ENCODE measurements at places on chromosomes 7 and 10.

DNA sequence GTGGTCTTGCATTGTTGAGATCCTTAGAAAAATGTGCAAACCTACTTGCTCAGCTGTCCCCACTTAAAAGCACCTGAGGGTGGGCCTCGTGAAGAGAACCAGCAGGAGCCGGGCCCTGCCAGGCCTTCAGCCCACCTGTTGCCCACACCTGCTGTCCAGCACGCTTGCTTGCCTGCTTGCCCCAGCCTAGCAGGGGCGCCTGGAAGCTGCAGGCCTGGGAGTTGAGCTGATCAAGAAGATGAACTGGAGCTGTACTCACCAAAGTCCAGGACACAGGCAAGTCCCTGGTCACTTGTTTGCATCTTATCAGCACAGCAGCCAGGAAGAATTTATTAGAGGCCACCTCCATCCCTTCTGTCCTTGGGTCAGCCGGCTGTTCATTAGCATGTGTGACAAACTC is 23.2 kb downstream of the CYP26A1 start:
- DNase-seq: no peak

GRCh38 chr10:97640868-97641811 is 669 bp downstream of the PI4K2A start:
- peak; percentile 42 for DNase-seq

- DNase-seq: no peak
Measured at GRCh38 chr10:9274206-9274755, 1219.8 kb downstream of the GATA3 start.

GRCh38 chr7:149887311-149887710 is 13.5 kb downstream of the ATP6V0E2 start:
- DNase-seq: no peak

- no peak for DNase-seq
Measured at GRCh38 chr10:121405549-121405948, 192.7 kb downstream of the FGFR2 start.

DNA sequence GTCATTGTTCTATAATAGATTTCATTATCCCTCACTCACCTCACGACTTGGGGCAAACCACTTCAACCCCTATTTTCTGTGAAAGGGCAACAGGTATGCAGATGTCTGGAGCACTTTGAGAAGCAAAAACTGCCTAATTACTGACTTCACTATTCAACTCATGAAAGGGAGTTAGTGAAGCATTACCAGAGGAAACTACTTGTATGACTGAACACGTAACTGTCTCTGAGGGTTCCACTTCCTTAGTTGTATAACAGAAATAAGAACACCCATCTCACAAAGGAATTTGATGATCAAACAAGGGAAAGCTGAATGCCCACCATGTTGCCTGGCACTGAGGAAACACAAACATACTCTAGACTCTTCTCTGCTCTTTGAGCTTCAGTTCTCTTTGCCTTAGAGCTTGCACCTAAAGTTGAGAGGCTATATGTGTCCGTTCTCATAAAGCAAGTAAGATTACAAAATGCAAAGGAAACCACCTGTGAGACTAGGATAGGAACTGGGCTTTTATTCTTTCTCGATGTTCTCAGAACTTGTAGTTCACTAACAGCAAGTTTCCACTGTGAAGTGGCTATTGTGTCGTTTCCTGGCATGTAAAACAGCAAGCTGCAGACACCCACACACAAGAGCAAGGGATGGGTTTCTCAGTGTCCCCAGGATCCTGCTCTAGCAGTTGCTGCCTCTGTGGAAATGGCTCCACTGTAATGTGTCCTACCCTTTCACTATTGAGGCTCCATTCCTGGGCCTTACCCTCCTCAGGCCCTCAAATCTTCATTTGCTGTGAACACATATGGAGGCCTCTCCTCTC is 2.6 kb downstream of the TMEM243 start:
- DNase-seq: peak; percentile 76

- DNase-seq: no peak
Measured at GRCh38 chr10:113094114-113094486, 144.1 kb downstream of the TCF7L2 start.

- no peak for DNase-seq
Measured at GRCh38 chr7:151436446-151437158, 3.3 kb downstream of the CRYGN start.

GRCh38 chr7:27872356-27873275 is 132.7 kb downstream of the TAX1BP1 start:
- no peak for DNase-seq

- no peak for DNase-seq
Measured at GRCh38 chr7:93575555-93576399, 1.3 kb upstream of the CALCR start.

DNA sequence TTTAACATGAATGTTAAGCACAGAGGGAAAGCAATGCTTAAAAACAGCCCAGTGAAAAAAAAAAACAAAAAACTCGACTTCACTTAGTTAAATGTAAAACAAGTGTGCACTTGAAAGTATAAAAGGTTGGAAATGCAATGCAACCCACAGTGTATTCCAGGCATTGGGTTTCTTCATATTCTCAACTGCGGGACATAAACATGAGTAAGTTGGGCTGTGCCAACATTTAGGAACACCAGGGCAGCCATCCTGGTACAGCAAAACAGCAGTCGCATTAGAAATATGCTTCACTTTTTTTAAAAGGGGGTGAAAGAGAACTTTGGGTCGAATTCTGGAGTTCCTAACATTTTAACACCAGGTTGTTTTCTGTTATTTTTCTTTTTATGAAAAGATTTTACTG is 937 bp downstream of the STEAP1 start:
- DNase-seq: no peak

DNA sequence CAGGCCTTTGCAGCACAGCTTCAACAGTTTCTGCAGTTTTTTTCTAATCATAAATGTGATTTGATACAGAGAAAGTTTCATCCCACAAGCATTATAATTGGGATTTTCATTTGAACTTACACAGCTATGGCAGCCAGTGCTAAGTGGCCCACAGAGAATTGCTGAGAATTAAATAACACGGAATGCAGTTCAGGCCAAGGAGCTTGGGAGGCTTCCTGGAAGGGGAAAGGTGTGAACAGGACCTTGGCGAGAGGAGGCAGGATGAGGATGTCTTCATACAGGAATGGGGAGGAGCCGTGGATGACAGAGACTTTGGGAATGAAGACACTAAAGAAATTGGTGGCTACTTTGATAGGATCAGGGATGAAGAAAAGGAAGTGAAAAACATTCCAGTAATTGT is 95.3 kb downstream of the ZNF22 start:
- DNase-seq: no peak

DNA sequence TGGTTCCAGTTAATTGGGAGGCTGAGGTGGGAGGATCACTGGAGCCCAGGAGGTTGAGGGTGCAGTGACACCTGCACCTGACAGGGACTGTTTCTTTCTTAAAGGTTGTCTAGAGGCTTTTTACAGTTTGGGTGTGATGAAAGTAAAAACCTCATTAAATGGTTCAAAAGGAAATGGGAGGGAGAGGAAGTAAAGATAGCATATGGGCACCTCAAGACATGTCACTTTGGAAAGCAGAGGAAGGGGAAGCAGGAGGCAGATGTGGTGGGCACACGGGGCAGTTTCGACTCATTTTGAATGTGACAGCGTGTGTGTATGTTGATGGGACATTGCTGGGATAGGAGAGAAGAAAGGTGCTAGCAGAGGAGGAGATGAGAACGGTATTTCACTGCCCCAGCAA is 203.1 kb downstream of the MLLT10 start:
- DNase-seq: no peak

All from activated naive CD4-positive, alpha-beta T cell treated with anti-CD3 and anti-CD28 coated beads for 36 hours (primary cell).